ENCODE measurements at places on chromosomes 6 and 20.

GRCh38 chr6:121965739-121966138, 433.7 kb upstream of the HSF2 start:
- DNase-seq = no peak

- DNase-seq = no peak
Observed at GRCh38 chr6:88135578-88136114, 30.5 kb downstream of the CNR1 start.

GRCh38 chr20:49948178-49948577, 12.0 kb downstream of the RNF114 start:
- DNase-seq = no peak

DNA sequence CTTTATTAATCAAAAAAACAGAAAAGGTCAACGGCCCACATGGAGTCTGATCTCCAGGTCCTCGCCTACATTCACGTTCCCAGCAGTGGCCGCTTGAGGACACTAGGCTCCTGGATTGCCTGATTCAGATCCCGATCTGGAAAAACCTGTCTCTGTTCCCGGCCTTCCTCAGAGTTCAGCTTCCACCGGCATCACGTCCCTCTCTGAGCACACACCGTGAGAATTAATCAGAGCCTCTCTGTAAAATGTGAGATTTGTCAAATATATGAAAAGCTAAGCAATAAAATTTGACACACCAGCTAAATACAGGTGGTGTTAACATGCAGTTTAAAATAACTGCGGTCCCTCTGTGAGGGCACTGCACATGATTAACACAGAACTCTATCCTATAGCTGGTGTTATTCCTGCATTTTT, 122.8 kb upstream of the COL21A1 start:
- DNase-seq = no peak

- no peak for DNase-seq
Observed at GRCh38 chr20:23881371-23881770, 1.8 kb upstream of the CST5 start.

Measured in BJ (cell line).